ENCODE measurements at places on chromosomes 3 and 15. TPM values are rescaled to one million over a fixed set of nuclear protein-coding genes. Genes with fewer than 3 reads are reported as not detected.

DNA sequence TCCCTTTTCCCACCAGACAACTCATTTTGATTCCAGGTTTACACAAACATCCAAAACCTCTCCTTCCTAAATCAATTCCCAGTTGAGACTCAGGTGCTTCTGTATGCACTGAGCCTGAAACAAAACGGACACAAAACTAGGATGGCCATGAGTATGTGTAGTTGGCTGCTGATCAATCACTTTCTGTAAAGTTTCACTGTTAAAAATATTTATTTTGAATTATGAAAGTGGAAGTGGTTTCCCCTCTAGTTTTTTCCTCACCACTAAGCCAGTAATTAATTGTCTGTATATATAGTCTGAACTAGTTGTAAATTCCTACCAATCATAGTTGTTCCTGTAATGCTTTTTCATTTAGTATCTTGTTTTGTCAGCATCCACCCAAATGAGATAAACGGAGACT lies 51.7 kb upstream of the TSPAN3 start:
- DNase-seq = no peak

DNA sequence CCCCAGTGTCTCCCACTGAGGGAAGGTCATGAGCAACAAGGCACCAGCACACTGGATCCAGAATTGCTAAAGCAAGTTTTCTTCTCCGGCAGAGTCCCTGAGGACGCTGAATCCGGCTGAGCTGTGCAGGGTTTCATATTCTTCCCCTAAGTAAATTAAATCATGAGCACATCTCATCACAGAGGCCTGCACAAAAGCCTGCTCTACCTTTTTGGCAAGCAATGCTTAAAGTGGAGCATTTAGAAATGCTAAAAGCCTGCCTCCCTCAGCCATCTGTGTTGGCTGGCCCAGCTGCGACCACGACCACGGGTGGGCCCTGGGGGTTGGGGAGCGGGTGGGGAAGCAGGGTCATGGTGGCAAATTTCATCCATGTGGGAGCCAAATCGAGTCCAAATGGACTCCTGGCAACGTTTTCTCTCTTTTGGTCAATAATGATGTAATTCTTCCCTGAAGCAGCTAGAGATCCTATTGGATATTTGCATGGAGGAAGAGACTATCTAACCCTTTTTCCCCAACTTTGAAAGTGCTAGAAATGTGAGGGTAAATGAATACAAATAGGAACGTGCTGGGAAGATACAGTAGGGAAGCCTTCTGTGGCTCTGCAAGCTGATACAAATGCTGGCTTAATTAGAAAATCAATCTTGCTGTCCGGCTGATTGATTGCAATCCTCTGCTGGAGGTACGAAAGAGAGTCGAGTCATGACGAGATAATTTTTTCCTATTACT lies 532.8 kb upstream of the TBL1XR1 start:
- DNase-seq = no peak

The SKIL gene
- 18.3 TPM for polyA plus RNA-seq

The UBA7 gene
- 43.6 TPM for polyA plus RNA-seq

The C3orf85 gene
- polyA plus RNA-seq = not detected

The ARGFX gene
- polyA plus RNA-seq = not detected

- no peak for DNase-seq
Measured at GRCh38 chr3:129890891-129891290, 2.6 kb downstream of the TMCC1 start.

DNA sequence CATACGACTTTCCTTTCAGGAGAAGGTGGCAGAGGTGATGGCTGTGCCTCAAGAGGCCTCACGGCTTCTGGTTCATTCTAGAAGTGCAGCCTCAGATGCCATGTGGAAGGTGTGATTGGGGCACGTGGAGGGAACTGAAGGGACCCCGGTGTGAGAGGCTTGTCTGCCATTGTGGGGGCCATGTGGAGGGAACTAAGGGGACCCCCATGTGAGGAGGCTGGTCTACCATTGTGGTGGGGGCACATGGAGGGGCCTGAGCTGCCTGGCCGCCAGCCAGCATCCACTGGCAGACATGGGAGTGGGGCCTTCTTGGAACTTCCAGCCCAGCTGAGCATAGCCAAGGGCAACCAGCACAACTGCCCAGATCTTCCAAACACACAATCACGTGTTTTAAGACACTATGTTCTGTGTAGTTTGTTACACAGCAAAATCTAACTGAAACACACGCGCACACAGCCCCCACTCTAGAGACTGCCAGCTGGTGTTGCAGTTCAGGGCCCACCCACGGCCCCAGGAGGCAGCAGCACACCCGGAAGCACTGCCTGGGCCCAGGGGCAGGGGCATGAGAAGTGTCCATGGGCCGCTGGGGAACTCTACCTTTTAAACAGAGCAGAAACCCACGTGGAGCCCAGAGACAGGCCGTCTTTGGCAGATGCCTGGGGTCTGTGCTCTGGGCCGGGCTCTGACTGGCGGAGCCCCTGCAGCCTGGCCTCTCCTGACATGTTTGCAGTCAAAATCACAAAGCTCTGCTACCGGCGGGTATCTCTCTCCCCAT lies 66.8 kb downstream of the IQSEC1 start:
- DNase-seq = no peak

- no peak for DNase-seq
Measured at GRCh38 chr15:66827039-66827697, 125.1 kb downstream of the SMAD6 start.

The RBPMS2 gene
- 1.3 TPM for polyA plus RNA-seq

The SPPL2A gene
- 70.2 TPM for polyA plus RNA-seq

The AADACL2 gene
- polyA plus RNA-seq = not detected

- no peak for DNase-seq
Measured at GRCh38 chr3:194284351-194284750, 66.8 kb downstream of the CPN2 start.

The TTLL13 gene
- 0.07 TPM for polyA plus RNA-seq

DNA sequence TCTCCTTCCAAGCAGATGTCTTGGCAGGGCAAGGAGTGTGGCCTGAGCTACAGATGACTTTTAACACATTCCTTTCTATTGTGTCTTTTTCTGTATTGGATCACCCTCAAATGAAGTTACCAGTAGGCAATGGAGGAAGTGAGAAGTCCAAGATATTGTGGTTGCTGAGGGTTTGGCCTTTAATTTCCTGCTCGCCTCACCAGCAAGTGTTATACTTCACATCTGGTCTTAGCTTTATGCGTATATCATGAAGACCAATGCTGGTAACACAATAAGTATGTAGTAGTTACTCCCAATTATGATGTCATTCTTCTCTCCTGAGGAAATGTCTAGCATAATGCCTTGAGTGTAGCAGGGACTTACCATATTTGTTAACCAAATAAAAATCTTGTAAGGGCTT lies 179.9 kb downstream of the ZIC1 start:
- DNase-seq = no peak

GRCh38 chr3:69426291-69426966 lies 40.5 kb upstream of the FRMD4B start:
- no peak for DNase-seq

Measured in AG04450 (cell line).